ENCODE measurements at places on chromosomes 5 and 9.

GRCh38 chr5:6450319-6450833 lies 1.7 kb downstream of the UBE2QL1 start:
- DNase-seq, result no peak

DNA sequence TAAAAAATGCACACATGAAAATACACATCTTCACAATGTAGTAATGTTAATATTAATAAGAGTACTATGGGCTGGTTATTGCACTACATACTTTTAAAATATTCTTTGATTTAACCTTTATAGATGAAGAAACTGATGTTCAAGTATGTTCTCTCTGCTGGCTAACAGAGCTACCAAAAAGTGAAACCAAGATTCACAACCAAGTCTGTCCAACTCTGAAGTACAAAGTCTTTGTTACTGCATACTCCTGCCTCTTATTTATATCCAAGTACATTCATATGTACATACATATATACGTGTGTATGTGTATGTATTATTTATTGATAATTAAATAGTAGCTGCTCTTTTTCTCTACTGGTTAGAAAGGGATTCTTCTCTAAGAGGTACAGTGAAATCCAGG lies 325.6 kb downstream of the BNC2 start:
- no peak for DNase-seq

DNA sequence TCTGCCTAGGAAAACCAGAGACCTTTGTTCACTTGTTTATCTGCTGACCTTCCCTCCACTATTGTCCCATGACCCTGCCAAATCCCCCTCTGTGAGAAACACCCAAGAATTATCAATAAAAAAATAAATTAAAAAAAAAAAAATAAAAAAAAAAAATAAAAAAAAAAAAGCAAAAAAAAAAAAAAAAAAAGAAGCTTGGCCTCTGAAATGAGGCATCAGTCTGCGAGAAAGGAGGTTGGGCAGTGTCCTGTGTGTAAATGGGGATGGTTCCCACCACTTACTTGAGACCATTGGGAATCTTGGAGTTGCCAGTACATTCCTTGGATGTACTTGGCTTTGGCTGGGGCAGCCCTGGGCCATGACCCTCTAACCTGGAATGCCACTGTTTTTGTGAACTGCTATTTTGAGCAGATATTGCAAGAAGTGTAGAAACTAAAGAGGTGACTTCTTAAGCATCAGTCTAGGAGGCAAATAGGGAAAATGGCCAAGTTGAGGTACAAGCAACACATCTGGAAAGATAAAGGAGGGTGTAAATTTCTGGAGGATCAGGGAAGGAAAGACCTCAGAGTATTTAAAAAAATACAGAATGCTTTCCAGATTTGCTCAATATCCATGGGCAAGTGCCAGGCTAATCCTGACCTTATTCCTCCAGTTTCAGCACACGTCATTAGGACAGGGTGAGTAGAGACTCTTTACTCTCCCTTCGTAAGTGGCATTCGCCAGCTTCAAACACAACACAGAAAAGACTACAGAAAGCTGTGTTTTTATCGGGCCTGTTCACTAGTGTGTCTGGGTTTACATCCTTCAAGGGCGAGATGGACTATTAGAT lies 58.1 kb downstream of the HSPA4 start:
- no peak for DNase-seq

- DNase-seq, result no peak
Observed at GRCh38 chr5:14486486-14486885, 95.1 kb upstream of the OTULINL start.

DNA sequence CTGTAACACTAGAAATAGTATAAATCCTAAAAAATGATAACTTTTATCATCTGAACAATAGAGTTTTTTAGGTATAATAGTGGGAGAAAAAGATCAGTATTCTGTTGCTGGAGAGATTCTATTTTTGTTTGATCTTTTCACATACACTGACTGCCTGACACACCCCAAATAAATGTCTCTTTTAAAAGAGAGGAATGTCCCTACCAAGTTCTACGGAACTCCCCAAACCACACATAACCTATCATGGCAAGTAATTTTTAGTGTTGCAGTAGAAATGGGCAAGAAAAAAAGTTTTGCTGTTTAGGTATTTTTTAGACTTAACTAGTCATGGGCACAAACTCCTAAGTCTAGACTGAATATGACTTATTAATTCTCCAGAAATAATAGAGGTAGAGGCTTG lies 139.1 kb downstream of the ELAVL2 start:
- DNase-seq, result no peak

- DNase-seq, result no peak
Observed at GRCh38 chr9:38059233-38059936, 9.6 kb downstream of the SHB start.

DNA sequence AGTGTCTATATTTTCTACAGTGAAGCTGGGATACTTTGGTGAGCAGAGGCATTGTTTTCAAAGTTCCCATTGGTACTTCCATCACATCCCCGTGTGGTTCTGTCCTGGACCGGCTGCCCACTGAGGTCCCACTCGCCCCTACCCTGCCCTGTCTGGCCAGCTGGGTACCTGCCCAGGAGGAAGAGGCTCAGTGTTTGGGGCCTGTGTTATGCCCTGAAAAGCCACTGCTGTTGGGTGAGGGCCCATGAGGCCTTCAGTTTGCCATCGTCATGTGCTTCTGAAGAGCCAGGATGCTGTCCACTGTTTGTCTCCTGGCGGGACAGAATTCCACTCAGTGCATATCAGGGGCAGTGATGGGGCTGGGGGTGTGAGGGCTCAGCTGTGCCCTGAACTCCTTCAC lies 2.6 kb upstream of the CEP72 start:
- no peak for DNase-seq
